ENCODE measurements at places on chromosomes 12 and 14. TPM values are rescaled to one million over a fixed set of nuclear protein-coding genes. Genes with fewer than 3 reads are reported as not detected.

Gene FAM181A
- total RNA-seq = not detected

Gene P2RX2
- total RNA-seq = not detected

Gene ZDHHC22
- total RNA-seq = not detected

Gene CPNE6
- not detected for total RNA-seq

Gene YLPM1
- total RNA-seq = 86.1 TPM

Gene CLEC4C
- total RNA-seq = not detected

Gene TRIP11
- 42.9 TPM for total RNA-seq

Gene TRMT61A
- 8.1 TPM for total RNA-seq

Gene COX8C
- not detected for total RNA-seq

Gene MGP
- 1.1 TPM for total RNA-seq

Gene EMP1
- 3.8 TPM for total RNA-seq

Gene CCDC85C
- total RNA-seq = 0.73 TPM

Gene LTBR
- 4.4 TPM for total RNA-seq

Gene GPX2
- total RNA-seq = not detected

Gene SNX6
- total RNA-seq = 77.7 TPM

Gene LMNTD1
- not detected for total RNA-seq

Gene CIPC
- total RNA-seq = 9.9 TPM

Gene OR4E2
- not detected for total RNA-seq

Gene REP15
- not detected for total RNA-seq

Gene ALG10B
- total RNA-seq = 7.5 TPM

Gene PPM1A
- total RNA-seq = 126 TPM

Gene SPX
- 1.2 TPM for total RNA-seq

Gene ACRBP
- total RNA-seq = 4.7 TPM

Gene C14orf180
- total RNA-seq = not detected

Gene ESRRB
- total RNA-seq = 1.3 TPM

Gene RTL1
- not detected for total RNA-seq

Gene MYO1A
- total RNA-seq = not detected

Gene IRAK3
- 3.7 TPM for total RNA-seq

Gene CMA1
- 0.63 TPM for total RNA-seq

Gene PPP1R12A
- total RNA-seq = 145 TPM

Gene KCNK13
- not detected for total RNA-seq

Gene KRT6C
- total RNA-seq = not detected

Gene GLIPR1
- 106 TPM for total RNA-seq

Gene LAG3
- 0.78 TPM for total RNA-seq

Gene STAC3
- 4.1 TPM for total RNA-seq
